ENCODE measurements at places on chromosomes 2 and 18.

- DNase-seq, result no peak
- no peaks in the 10 kb centered on the region for H3K4me1 ChIP-seq
- peaks cover 6% of the 10 kb centered on the region for H3K36me3 ChIP-seq
- H3K4me3 ChIP-seq, result no peak overlapping the region
- H3K27ac ChIP-seq, result no peak overlapping the region
- no peaks in the 10 kb centered on the region for H3K27me3 ChIP-seq
Observed at GRCh38 chr2:148978026-148978685, 60.3 kb upstream of the LYPD6B start.

- no peaks in the 10 kb centered on the region for H3K4me1 ChIP-seq
- H3K36me3 ChIP-seq, result no peaks in the 10 kb centered on the region
- H3K27me3 ChIP-seq, result no peaks in the 10 kb centered on the region
- no peak overlapping the region for H3K4me3 ChIP-seq
- no peak overlapping the region for H3K27ac ChIP-seq
Observed at GRCh38 chr2:182435754-182436153, 8.9 kb upstream of the PDE1A start.

DNA sequence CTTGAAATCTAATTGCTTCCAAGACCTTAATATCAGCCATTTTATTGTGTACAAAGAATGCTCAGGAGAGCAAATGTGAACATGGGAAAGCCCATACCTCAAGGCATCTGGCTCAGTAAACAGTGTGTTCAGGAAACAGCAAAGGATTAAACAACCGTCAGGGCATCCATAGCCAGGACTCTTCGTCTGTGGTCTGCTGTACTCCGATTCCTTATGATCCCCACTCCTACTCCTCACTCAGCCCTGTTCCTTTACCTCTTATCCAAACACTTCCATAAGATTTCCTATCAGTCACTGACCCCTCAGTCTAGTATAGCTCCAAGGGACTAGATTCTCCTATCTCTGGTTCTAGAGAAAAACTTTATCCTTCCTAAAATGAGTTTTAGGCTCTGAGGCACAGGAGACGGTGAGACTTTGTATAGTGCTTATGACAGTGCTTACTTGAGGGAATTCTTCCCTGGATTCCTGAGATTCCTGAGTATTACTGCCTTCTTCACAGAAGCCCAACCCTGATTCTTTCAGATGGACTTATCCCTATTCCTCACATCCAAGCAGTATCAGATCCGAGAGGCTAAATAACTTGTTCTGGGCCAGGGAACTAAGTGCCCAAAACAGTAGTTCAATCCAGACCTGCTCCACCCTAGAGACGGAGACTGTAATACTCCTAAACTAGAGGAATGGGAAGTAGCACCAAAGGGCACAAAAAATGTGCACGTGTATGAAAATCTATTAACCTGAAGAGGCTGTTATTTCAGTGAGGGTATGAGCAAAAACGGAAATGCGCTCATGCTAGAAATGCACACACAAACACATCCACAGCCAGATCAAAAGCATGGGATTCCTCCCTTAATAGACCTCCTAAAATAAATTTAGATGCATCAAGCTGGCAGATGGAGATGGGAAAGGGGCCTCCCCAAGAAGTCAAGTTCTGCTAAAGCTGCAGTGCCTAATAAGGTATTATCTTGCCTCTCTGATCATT lies 42.1 kb upstream of the SIGLEC15 start:
- no peak for DNase-seq
- H3K4me1 ChIP-seq, result peaks cover 5% of the 10 kb centered on the region
- no peak overlapping the region for H3K27ac ChIP-seq
- H3K4me3 ChIP-seq, result no peak overlapping the region
- no peaks in the 10 kb centered on the region for H3K36me3 ChIP-seq

- H3K36me3 ChIP-seq, result no peaks in the 10 kb centered on the region
- no peaks in the 10 kb centered on the region for H3K4me1 ChIP-seq
- H3K27ac ChIP-seq, result no peak overlapping the region
- no peak overlapping the region for H3K4me3 ChIP-seq
- DNase-seq, result no peak
- no peaks in the 10 kb centered on the region for H3K27me3 ChIP-seq
Observed at GRCh38 chr2:53373126-53373525, 394.5 kb upstream of the CHAC2 start.

DNA sequence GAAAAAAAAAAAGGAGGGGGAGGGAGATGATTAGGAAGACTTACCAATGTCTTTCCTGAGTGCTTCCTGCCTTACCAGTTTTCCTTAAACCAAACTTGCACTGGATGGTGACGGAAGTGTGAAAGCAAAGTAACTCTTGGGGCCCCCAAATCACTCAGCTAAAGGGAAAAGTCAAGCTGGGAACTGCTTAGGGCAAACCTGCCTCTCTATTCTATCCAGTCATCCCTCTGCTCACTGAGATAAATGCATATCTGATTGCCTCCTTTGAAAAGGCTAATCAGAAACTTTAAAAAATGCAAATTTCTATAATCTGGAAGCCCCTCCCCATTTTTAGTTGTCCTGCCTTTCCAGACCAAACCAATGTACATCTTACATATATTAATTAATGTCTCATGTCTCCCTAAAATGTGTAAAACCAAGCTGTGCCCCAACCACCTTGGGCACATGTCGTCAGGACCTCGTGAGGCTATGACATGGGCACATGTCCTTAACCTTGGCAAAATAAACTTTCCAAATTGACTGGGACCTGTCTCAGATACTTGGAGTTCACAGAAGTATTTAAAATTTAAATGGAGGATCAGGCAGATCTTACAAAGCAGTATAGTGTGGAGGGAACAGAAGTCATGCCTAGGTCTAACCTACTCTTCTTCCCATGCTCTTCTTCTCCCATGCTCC lies 7.2 kb upstream of the CYBRD1 start:
- H3K4me3 ChIP-seq, result no peak overlapping the region
- peaks cover 5% of the 10 kb centered on the region for H3K27me3 ChIP-seq
- no peak overlapping the region for H3K27ac ChIP-seq
- DNase-seq, result no peak
- H3K36me3 ChIP-seq, result peaks cover 2% of the 10 kb centered on the region

DNA sequence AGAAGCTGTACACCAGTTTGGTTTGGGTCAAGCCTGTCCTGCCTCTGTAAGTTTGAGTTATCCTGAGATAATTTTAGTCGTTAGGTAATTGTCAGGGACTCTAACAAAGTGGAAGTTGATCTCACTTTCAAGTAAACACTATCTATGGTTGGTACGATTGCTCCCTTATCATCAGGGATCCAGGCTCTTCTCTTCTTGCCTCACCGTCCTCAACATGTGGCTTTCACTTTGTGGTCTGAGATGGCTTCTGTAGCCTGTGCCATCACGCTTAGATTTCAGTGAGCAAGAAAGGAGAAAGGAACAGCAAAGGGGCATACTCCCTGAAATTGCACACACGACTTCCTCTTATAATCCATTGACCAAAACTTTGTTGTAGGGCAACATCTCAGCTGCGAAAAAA lies 115.6 kb downstream of the CTAGE1 start:
- H3K4me3 ChIP-seq, result no peak overlapping the region
- H3K36me3 ChIP-seq, result no peaks in the 10 kb centered on the region
- DNase-seq, result no peak
- H3K27ac ChIP-seq, result no peak overlapping the region
- H3K4me1 ChIP-seq, result no peaks in the 10 kb centered on the region

DNA sequence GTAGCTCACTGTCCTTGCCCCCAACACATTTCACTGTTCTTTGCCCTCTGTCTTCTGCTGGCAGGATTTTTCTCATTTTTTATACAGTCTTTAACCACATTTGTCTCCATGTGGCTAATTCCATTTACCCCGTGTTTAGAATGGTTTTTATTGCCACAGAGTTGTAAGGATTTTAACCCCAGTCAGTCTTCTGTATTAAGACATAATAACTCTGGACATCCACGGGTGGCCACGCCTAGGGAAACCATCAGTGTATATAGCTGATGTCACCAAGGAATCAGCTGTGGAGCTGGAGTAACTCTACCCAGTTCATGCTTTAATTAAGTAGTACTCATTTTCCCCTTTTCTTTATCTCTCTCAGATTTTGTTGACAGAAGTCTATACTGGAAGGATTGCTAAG lies 139.8 kb downstream of the MAP4K4 start:
- H3K4me3 ChIP-seq, result no peak overlapping the region
- DNase-seq, result no peak
- H3K27ac ChIP-seq, result no peak overlapping the region
- peaks cover 26% of the 10 kb centered on the region for H3K4me1 ChIP-seq

GRCh38 chr2:117835990-117836760 lies 21.7 kb downstream of the DDX18 start:
- H3K27me3 ChIP-seq, result no peaks in the 10 kb centered on the region
- peak overlapping the region; percentile 67 for H3K4me3 ChIP-seq
- peaks cover 12% of the 10 kb centered on the region for H3K4me1 ChIP-seq
- H3K36me3 ChIP-seq, result peaks cover 27% of the 10 kb centered on the region

GRCh38 chr18:34640276-34640675 lies 69.8 kb upstream of the DTNA start:
- H3K27me3 ChIP-seq, result no peaks in the 10 kb centered on the region
- no peak overlapping the region for H3K4me3 ChIP-seq
- no peak for DNase-seq
- no peaks in the 10 kb centered on the region for H3K36me3 ChIP-seq
- H3K27ac ChIP-seq, result no peak overlapping the region

- no peak overlapping the region for H3K27ac ChIP-seq
- no peak overlapping the region for H3K4me3 ChIP-seq
- no peaks in the 10 kb centered on the region for H3K4me1 ChIP-seq
- H3K27me3 ChIP-seq, result no peaks in the 10 kb centered on the region
- no peak for DNase-seq
Observed at GRCh38 chr2:241187101-241187917, 1.2 kb upstream of the ANO7 start.

GRCh38 chr2:209162129-209162528 lies 261.7 kb upstream of the MAP2 start:
- no peaks in the 10 kb centered on the region for H3K4me1 ChIP-seq
- H3K27ac ChIP-seq, result no peak overlapping the region
- H3K4me3 ChIP-seq, result no peak overlapping the region
- H3K27me3 ChIP-seq, result no peaks in the 10 kb centered on the region
- H3K36me3 ChIP-seq, result no peaks in the 10 kb centered on the region

DNA sequence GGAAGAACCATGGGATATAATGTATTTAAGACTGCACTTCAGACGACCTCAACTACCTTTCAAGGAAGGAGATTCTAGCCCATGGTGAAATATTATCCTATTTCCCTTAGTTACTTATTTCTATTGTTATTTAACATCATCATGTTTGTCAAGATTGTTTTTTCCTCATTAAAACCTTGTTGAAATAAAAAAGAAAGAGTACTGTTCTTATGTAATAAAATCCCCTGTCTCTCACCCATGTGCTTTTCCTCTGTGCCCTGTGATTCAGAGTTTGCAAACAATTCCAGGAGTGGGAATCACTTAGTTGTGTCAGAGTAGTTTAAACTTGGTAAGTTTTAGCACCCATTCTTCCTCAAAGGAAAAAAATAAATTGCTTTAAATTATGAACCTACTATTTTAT lies 43.6 kb downstream of the ERBB4 start:
- no peak overlapping the region for H3K4me3 ChIP-seq
- H3K36me3 ChIP-seq, result no peaks in the 10 kb centered on the region
- no peak overlapping the region for H3K27ac ChIP-seq
- H3K27me3 ChIP-seq, result no peaks in the 10 kb centered on the region
- no peaks in the 10 kb centered on the region for H3K4me1 ChIP-seq

GRCh38 chr2:195337597-195337996 lies 319.4 kb upstream of the SLC39A10 start:
- H3K27me3 ChIP-seq, result no peaks in the 10 kb centered on the region
- no peak for DNase-seq
- H3K27ac ChIP-seq, result no peak overlapping the region
- no peaks in the 10 kb centered on the region for H3K36me3 ChIP-seq
- no peaks in the 10 kb centered on the region for H3K4me1 ChIP-seq

- H3K4me3 ChIP-seq, result no peak overlapping the region
- H3K4me1 ChIP-seq, result no peaks in the 10 kb centered on the region
- H3K27me3 ChIP-seq, result no peaks in the 10 kb centered on the region
- no peak for DNase-seq
- no peak overlapping the region for H3K27ac ChIP-seq
Observed at GRCh38 chr18:52219102-52219501, 120.9 kb upstream of the DCC start.

GRCh38 chr2:128775217-128775913 lies 456.7 kb upstream of the HS6ST1 start:
- no peak overlapping the region for H3K27ac ChIP-seq
- H3K36me3 ChIP-seq, result no peaks in the 10 kb centered on the region
- no peaks in the 10 kb centered on the region for H3K27me3 ChIP-seq
- DNase-seq, result no peak
- H3K4me3 ChIP-seq, result no peak overlapping the region
- H3K4me1 ChIP-seq, result no peaks in the 10 kb centered on the region

- DNase-seq, result no peak
- H3K4me1 ChIP-seq, result peaks cover 36% of the 10 kb centered on the region
- no peaks in the 10 kb centered on the region for H3K36me3 ChIP-seq
- H3K27ac ChIP-seq, result no peak overlapping the region
Observed at GRCh38 chr2:66436581-66437001, 1.7 kb downstream of the MEIS1 start.

- no peak for DNase-seq
- no peak overlapping the region for H3K4me3 ChIP-seq
- H3K27me3 ChIP-seq, result no peaks in the 10 kb centered on the region
Observed at GRCh38 chr2:112304298-112304941, 29.0 kb downstream of the ZC3H6 start.

- DNase-seq, result no peak
- no peak overlapping the region for H3K4me3 ChIP-seq
- H3K27ac ChIP-seq, result no peak overlapping the region
- H3K36me3 ChIP-seq, result no peaks in the 10 kb centered on the region
Observed at GRCh38 chr18:34848156-34848555, 138.1 kb downstream of the DTNA start.

- no peak overlapping the region for H3K4me3 ChIP-seq
- peaks cover 8% of the 10 kb centered on the region for H3K4me1 ChIP-seq
- H3K27me3 ChIP-seq, result peaks cover 6% of the 10 kb centered on the region
- no peaks in the 10 kb centered on the region for H3K36me3 ChIP-seq
- peak; percentile 33 for DNase-seq
- no peak overlapping the region for H3K27ac ChIP-seq
Observed at GRCh38 chr2:38438883-38439612, 62.0 kb upstream of the ATL2 start.

GRCh38 chr2:168320267-168320666 lies 72.9 kb upstream of the STK39 start:
- no peak overlapping the region for H3K4me3 ChIP-seq
- no peak for DNase-seq
- no peak overlapping the region for H3K27ac ChIP-seq

DNA sequence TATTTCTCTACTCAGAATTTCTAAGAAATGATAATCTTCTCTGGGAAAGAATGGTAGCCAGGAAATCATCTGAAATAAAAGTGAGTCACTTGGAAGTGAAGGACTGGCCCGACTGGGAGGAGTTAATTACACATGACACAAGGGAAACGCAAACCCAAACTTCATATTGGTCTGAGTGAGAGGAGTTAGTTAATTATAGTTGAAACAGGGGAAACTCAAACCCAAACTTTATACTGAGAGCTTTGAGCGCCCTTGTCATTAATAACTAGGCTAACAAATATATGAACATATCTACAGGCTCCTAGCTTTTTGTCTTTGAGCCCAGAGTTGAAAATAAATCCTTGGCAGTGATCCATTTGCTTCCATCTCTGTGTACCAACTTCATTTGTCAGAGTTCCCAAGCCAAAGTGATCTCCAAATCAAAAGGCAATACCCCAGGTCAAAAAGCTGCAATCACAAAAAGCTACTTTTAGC lies 187.8 kb upstream of the COL3A1 start:
- no peak for DNase-seq
- H3K36me3 ChIP-seq, result no peaks in the 10 kb centered on the region
- no peak overlapping the region for H3K27ac ChIP-seq
- H3K4me3 ChIP-seq, result no peak overlapping the region
- peaks cover 3% of the 10 kb centered on the region for H3K27me3 ChIP-seq

Data from activated naive CD4-positive, alpha-beta T cell treated with anti-CD3 and anti-CD28 coated beads for 36 hours (primary cell).